ENCODE measurements at places on chromosomes 1 and 21. TPM values are rescaled to one million over a fixed set of nuclear protein-coding genes. Genes with fewer than 3 reads are reported as not detected.

Gene EFNA3
- 0.80 TPM for total RNA-seq

Gene NBPF20
- 1.5 TPM for total RNA-seq

Gene KCTD3
- total RNA-seq: 20.1 TPM

Gene SKI
- 22.3 TPM for total RNA-seq

Gene TPTE
- not detected for total RNA-seq

Gene CHAF1B
- 9.0 TPM for total RNA-seq

Gene PLEKHG5
- 26.6 TPM for total RNA-seq

Gene CYP4A22
- not detected for total RNA-seq

Gene OLFML2B
- 0.20 TPM for total RNA-seq

Gene ZRANB2
- 36.0 TPM for total RNA-seq

Gene SELENBP1
- 1.9 TPM for total RNA-seq

Gene TCHH
- total RNA-seq: not detected

Gene SPATA17
- total RNA-seq: not detected
